Immature natural killer cell (primary cell): ENCODE measurements at places on chromosomes 11 and 22.
A peak's percentile ranks its signal among the peaks of the same experiment; 100 is the strongest.

- no peak for DNase-seq
Measured at GRCh38 chr11:92316106-92316809, 91.6 kb downstream of the FAT3 start.

DNA sequence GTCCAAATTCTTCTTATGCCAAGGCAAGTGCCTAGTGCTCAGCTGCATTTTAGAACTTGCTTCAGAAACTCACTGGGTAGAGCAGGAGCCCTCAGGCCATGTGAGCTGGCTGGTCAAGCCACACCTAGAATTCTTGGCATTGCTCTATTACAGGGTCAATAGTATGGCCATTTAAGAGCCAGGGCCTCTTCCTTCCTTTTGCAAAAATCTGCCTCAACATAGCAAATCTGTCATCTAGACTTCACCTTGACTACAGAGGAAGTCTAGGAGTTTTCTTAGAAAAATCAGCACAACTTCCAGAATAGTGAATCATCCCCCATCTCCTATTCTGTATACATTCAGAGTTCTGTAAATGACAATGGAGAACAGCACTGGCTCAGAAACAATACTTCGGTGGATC lies 112.0 kb upstream of the TTC12 start:
- no peak for DNase-seq

GRCh38 chr22:17079572-17079971 lies 5.2 kb upstream of the IL17RA start:
- no peak for DNase-seq

GRCh38 chr22:49970528-49971231 lies 10.1 kb downstream of the PIM3 start:
- peak; percentile 92 for DNase-seq

- no peak for DNase-seq
Measured at GRCh38 chr11:58625086-58625485, 2.6 kb downstream of the CNTF start.
